ENCODE measurements at places on chromosomes 12 and 14.

- DNase-seq, result no peak
Measured at GRCh38 chr14:97655169-97655948, 858.2 kb downstream of the VRK1 start.

DNA sequence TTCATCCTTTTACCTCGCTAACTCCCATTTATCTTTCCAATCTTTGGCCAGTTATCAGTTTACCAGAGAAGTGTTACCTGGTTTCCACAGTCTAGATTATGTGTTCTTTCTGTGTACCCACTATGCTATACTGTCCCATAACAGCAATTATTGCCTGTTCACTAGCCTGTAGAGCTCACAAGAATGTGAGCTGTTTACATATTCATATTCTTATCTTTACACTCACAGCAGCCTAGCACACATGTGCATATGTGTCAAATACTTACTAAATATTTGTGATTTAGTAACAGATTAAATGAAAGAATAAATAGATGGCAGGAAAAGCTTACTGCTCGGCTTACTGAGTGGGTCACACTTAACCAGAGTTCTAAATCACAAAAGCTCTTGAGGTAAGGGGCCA lies 97.8 kb downstream of the NOVA1 start:
- DNase-seq, result no peak

DNA sequence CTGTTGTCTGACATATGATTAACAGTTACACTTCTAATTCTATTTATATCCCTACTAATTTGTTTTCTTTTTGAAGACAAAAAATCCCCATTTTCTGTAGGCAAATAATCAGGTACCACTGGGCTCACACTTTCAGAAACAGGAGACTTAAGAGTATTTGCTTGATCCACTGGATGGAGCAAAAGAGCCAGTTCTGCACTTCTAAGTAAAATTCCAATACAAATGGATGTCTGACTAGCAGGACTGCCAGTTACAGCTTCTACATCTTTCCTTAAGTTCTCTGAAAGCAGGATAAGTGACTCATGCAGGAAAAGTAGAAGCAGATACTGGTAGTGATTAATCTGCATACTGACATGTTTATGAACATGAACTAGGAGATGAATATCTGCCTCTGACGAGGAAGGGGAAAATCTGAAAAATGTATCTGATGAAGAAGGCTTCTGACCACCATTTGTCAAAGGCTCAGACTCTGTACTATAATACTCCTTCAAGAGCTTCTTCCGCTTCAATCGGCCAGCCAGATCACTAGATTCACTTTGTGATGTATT lies 73.8 kb upstream of the ANKS1B start:
- peak; percentile 89 for DNase-seq

- DNase-seq, result no peak
Measured at GRCh38 chr12:56954057-56954957, 3.1 kb downstream of the RDH16 start.

- DNase-seq, result no peak
Measured at GRCh38 chr12:4401117-4401516, 21.6 kb upstream of the FGF23 start.

DNA sequence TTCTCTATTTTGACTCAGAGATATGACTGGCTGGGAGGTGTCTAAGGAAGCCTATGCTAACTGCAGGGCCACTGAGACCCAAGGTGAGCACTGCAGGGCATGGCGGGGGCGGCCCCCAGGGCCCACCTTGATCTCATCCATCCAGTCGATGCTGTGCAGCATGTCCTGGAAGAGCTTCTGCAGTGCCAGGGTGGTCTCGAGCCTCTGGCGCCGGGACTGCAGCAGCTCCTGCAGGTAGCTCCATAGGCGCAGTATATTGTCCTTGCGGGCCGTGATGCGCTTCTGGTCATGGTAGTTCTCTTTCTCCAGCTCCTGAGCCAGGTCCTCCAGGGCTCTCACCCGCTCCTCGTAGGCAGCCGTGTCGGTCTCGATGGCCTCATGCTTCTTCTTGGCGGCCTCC lies 84.5 kb downstream of the SPTB start:
- DNase-seq, result no peak

- DNase-seq, result no peak
Measured at GRCh38 chr12:38123566-38124246, 192.9 kb upstream of the ALG10B start.

DNA sequence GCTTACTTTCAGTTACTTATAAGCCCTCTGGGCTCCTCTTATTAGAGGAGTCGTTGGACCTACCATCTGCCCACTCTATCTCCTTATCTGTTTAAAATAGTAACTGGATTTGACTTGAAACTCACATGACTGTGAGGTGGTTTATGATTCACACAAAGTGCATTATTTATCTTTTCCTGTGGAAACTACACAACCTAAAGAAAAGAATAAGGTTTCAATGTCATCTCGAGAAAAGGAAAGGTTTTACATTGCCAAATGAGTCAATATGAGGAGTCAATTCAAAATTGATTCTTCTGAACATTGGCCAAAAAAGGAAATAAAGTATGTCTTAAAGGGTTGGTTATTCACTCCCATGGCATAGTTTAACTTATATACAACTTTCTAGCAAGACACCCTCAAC lies 225.0 kb upstream of the G2E3 start:
- DNase-seq, result no peak

GRCh38 chr12:25875661-25876060 lies 82.8 kb upstream of the RASSF8 start:
- no peak for DNase-seq

GRCh38 chr14:95132760-95133159 lies 24.6 kb downstream of the DICER1 start:
- no peak for DNase-seq

DNA sequence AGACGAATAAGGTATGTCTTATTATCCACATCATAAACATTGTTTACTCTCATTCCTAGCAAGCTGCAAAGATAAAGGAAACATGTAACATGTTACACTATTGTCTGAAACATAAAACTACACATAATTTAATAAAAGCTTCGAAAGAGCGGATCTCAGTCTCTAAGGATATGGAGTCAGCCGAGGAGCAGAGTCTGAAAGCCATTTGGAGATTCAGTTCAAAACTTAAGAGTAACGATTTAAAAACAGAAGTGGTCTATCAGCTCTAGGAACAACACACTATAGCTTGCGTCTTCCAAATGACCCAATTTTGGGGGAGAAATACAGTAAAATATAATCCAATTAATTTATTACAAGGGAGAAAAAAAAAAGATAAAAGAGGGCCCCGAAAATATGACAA lies 775 bp downstream of the NEMF start:
- DNase-seq, result no peak

- no peak for DNase-seq
Measured at GRCh38 chr12:21552635-21553328, 26.7 kb downstream of the SPX start.

DNA sequence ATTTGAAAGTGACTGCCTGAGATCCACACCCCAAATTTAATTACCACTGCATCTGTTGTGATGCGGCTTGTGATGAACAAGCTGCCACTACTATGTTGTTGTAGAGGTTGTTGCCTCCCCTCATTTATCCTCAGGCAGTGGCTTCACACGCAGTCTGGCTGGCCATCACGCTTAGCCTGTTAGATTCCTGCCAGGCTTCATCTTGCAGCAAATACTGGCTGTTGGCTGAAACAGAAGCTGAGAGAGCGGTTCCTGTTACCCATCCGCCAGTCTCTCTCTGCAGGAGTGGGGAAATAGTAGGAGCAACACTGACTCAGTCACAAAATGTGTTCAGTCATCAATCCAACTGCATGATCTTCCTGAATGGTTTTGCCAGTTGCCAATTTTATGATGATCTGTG lies 934.4 kb downstream of the FLRT2 start:
- no peak for DNase-seq

- DNase-seq, result no peak
Measured at GRCh38 chr14:58078471-58078870, 73.5 kb downstream of the ARMH4 start.

GRCh38 chr12:83158613-83159207 lies 472.0 kb downstream of the TMTC2 start:
- no peak for DNase-seq

- DNase-seq, result no peak
Measured at GRCh38 chr12:30692470-30692869, 3.2 kb downstream of the IPO8 start.

DNA sequence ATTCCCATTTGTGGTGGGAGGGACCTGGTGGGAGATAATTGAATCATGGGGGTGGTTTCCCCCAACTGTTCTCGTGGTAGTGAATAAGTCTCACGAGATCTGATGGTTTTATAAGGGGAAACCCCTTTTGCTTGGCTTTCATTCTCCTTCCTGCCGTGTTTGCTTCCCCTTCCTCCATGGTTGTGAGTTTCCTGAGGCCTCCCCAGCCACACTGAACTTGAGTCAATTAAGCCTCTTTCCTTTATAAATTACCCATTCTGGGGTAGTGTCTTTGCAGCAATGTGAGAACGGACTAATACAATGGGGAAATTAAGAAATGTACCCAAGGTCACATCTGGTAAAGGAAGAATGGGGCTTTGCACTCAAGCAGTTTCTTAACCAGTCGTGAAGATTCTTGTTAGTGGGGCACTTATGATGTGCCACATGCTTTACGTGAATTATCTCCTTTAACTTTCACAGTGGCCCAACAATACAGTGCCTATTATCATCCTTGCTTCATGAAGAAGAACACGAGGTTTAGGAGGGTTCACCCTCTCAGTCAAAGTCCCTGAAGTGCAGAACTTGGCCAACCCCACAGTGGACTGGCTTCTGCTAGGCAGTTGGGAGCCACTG lies 234.3 kb downstream of the EFCAB11 start:
- DNase-seq, result no peak

- no peak for DNase-seq
Measured at GRCh38 chr12:51122844-51123243, 39.4 kb upstream of the CSRNP2 start.

GRCh38 chr14:51041883-51042282 lies 53.0 kb downstream of the TRIM9 start:
- DNase-seq, result no peak

DNA sequence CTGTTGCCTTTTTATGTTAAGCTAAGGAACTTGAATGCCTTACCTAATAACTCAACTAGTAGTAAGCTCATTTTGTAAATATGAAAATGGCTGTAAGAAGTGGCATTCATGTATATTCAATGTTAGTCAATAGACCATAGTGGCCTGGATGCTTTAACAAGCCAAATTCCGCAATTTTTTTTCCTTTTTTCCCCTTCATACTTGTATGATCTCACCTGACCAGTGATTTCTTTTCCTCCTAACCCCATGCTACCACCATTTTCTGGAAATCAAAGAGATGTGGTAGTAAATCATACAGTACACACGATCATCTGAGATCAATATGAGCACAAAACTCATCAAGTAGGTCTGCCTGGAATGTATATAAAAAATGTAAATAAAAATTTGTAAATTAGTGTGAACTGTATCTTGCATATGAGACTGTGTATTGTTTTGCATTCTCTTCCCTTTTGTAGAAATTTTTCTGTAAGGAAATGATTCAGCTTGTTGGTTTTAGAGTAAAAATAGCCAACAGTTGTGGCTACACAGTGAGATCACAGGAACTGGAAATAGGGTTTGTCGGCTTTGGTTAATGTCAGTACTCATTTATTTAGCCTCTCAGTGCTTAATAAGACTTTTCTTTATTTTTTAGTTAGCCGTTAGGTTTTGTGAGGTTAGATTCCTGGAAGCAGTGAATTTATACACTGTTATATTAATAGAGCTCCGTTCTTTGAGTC lies 62.5 kb downstream of the ETNK1 start:
- DNase-seq, result peak; percentile 65

DNA sequence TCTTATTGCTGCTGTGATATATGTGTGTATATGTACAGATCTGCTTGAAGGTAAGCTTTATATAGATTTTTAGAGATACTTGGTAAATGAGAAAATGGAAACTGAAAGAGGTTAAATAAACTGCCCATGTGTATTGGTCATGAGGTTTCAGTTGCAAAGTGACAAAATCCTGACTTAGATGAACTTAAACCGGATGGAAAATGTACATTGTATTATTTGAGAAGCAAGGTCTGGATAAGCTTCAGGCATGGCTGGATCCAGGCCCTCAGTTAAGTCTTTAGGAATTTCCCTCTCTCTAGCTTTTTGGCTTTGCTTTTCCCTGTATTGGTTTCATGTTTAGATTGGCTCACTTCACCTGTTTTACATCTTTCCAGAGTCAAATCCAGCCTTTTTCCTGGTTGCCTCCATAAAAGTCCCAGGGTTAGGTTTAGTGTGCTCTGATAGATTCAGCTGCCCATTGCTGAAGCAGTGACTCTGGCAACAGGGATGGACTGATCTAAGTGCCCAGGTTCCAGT lies 21.0 kb upstream of the MAP1LC3B2 start:
- no peak for DNase-seq

DNA sequence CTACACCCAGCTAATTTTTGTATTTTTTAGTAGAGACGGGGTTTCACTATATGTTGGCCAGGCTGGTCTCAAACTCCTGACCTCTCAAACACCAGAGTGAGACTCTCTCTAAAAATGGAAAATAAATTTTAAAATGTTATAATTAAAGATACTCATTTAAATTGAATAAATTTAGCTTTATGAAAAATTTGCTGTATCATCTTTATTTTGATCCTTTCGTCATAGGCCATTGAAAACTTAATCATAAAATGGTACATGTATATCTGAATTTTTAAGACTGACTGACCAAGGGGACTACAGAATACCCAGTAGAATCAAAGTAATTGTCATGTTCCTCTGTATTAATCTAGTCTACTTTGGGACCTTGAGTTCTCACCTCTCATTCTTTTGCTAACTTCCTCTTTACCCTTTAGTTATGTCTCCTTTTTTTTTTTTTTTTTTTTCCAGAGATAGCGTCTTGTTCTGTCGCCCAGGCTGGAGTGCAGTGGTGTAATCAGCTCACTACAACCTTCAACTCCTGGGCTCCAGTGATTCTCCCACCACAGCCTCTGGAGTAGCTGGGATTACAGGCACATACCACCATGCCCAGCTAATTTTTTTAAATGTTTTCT lies 9.5 kb downstream of the RAB5B start:
- no peak for DNase-seq

DNA sequence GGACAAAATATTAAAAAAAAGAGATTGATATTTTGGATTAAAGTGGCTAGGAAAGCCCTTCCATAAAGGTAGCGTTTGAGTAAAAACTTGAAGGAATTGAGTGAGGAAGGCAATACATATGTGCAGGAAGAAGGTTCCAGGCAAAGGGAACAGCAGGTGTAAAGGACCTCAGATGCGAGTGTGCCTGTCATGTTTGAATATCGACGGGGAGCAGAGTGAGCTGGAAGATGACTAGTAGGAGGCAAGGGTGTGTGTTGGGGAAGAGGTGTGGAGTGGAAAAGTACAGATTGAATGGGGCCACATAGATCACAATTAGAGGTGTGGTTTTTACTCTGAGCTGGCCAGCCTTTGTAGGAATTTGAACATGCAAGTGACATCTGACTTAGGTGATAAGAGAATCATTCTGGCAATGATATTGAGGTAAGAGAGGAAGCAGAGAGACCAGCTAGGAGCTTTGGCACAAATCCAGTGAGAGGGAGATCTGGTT lies 15.0 kb upstream of the FBXO33 start:
- DNase-seq, result no peak
